Activated CD4-positive, alpha-beta T cell treated with anti-CD3 and anti-CD28 coated beads, Interleukin-2, amount 10 ng/mL, durations not matched to agents 7 days and 5 days (primary cell): ENCODE measurements at places on chromosomes 7 and 10.

DNA sequence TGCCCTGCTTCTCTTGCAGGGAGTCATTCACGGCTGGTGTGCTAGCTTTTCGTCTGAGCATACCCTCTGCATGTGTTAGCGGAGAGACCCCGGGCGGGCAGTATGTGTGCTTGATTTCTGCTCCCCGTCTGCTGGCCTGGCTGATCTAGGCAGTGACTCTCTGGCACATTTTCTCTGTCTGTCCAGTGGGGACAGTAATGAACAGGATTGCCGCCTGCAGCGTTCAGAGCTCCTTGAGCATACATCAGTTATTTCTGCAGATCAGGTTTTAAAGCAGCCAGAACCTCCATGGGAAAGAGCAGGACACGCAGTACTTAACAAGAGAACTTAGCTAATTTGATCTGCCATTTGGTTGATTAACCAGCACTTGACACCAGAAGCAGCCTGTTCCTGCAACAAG, 242.5 kb downstream of the CELF2 start:
- DNase-seq, result no peak

DNA sequence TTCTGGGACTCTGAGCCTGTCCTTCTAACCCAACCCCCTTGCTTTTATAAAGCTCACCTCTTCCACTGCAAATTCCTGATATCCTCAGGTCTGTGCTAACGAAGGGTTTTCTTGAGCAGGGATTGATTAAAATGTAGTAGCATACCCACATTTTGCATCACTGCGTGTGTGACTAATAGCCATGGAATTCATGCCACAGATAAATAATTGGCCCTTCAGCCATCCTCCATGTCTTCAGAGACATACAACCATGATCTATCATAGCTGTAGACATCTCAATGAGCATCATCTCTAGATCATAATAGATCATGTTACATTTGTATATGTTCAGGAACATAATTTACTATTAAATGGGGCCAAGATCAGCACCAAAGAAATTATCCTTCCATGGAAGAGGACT, 990.3 kb downstream of the KCNMA1 start:
- DNase-seq, result no peak

DNA sequence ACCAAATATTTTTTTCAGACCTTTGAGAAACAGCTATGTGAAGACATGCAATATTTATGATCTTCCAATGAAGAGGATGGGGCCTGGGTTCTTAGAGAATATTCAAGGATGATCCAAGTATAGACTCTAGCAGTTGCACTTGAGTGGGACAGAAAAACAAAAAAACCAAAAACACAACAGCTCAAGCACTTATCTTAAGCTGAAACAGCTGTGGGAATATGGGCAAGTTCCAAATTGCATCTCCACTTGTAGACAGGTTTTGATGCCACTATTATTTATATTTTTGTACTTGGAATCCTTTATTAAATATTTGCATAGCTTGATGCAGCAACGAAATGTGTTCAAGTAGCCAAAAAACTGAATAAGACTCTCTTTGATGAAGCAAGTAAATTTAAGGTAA, 2.2 kb upstream of the PDK4 start:
- DNase-seq, result no peak

DNA sequence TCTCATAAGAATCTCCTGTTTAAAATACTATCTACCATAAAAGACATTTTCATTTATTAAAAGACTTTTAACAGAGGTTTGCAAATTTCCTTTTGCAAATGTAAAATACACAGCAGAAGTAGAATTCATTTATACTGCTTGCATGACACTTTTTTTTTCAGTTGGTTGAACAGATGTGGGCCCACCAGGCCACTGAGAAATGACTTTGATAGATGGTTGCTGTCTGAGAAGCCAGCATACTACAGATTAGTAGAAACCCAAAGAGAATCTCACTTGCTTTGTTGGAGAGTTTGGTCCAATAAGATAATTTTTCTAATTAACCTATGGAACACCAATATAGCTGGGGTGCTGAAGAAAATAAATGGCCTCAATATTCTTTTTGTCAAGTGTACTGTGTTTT, 66.3 kb downstream of the PHF14 start:
- no peak for DNase-seq

- no peak for DNase-seq
These were observed 132.2 kb downstream of the VIPR2 start for GRCh38 chr7:159012353-159013069.

DNA sequence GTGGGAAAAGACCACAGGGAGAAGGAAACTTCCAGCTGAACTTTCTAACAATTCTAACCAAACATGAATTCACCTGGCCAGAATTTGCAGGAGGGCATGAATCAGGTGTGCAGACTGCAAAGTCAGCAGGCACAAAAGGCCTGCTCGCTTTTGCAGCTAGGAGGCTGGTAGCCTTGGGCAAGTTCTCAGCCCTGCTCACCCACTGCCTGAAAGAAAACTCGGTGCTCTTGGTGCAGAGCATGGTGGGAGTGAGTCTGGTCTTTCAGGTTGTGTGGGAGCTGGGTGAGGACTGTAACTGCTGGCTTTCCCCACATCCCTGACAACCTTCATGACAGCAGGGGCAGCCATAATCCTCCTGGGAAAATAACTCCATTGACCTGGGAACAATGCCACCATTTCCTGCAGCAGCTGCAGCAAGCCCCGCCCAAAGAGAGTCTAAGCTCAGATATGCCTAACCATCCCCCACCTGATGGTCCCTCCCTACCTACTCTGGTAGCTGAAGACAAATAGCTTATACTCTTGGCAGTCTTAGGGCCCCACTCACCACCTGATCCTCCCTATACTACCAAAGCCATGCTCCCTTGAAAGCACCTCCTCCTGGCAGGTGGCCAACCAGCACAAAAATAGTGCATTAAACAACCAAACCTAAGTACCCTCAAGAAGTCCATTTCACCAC, 31.6 kb downstream of the ZNF117 start:
- no peak for DNase-seq

DNA sequence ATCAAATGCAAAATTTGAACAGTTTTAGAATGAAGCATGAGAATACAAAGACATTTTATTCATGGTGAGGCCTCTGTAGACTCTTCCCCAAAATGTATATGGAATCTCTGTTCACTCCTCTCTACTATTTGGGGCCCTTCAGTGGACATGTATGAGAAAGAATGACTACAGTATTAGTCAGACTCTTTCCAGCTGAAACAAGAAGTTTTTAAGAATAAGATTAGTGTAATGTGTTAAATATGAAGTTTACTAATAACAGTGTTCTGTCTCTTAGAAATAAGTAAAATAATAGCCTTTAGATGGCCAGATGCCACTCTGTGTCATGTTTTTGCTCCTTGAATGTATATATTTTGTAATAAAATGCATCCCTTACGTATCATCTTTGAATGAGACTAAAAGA, 585.6 kb downstream of the SUGCT start:
- DNase-seq, result no peak

GRCh38 chr10:66455304-66455703, 470.5 kb upstream of the LRRTM3 start:
- DNase-seq, result no peak

GRCh38 chr7:128125816-128126215, 94.6 kb upstream of the LRRC4 start:
- DNase-seq, result no peak

DNA sequence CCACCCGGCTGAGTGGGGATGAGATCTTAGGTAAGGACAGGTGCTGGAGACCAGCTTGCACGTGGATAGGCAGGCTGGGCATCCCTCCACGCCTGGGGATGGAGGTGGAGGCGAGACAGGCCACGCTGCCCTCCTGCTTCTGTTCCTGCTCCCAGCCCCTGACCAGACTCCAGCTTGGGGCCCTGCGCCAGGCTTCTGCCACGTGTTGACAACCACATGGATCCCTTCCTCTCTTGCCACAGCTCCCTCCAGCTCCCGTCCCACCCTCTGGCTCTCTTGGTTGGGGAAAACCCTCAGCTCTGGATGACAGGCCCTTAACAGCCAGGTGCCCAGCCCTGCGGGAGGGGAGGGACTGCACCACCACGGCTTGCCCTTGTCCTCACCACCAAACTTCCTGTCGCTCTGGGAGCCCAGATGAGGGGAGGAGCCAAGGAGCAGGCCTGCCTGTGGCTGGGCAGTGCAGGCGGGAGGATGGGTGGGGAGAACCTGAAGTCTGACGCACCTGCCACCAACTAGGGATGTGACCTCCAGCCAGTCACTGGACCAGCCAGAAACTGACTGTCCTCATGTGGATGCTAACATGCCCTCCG, 36.0 kb downstream of the KCNH2 start:
- peak; percentile 74 for DNase-seq

GRCh38 chr10:123017421-123018165, 8.8 kb downstream of the ACADSB start:
- no peak for DNase-seq

DNA sequence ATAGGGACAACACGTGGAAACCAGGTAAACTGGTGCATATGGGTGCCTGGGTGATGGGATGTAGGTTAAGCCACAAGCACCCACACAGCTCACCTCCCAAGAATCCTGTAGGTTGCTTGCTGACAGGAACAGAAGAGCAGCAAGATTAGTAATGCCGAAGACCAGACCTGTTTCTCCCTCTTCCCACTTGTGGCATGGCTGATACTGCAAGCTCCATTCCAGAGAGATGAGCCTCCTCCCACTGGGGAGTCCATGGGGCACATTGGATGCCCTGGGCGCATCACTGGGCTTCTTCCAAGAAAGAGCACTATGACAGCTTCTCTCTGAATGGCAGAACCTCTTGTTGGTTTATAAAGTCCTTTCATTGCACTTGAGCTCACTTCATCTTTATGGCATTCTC, 44.4 kb upstream of the LOXL4 start:
- DNase-seq, result no peak

- no peak for DNase-seq
These were observed 184.9 kb downstream of the ADARB2 start for GRCh38 chr10:1552406-1552805.

GRCh38 chr7:28697913-28698563, 260.1 kb downstream of the TRIL start:
- no peak for DNase-seq

DNA sequence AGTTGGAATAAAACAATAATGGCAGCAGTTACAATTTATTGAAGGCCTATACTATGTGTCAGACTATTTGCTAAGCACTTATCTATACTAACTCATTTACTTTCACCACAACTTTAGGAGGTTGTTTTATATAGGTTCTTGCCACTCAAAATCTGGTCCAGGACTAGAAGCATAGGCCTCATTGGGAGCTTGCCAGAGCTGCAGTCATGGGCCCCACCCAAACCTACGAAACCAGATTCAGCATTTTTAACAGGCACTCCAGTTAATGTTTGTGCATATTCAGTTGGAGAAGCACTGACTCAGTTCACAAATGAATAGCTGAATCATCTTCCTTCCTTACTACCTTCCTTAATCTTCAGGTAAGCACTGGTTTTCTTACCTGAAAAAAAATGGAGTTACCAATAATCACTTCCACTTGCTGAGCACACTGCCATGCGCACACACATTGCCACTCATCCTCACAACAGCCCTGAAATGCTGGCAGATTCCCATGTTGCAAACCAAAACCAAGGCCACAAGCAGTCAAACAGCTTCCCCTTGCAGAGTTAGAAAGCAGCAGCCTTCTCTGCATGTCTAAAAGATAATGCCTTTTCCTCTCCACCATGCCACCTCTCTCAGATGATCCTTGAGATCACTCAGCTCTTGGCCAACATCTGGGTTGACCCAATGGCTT, 122.4 kb downstream of the SLC16A9 start:
- DNase-seq, result no peak

DNA sequence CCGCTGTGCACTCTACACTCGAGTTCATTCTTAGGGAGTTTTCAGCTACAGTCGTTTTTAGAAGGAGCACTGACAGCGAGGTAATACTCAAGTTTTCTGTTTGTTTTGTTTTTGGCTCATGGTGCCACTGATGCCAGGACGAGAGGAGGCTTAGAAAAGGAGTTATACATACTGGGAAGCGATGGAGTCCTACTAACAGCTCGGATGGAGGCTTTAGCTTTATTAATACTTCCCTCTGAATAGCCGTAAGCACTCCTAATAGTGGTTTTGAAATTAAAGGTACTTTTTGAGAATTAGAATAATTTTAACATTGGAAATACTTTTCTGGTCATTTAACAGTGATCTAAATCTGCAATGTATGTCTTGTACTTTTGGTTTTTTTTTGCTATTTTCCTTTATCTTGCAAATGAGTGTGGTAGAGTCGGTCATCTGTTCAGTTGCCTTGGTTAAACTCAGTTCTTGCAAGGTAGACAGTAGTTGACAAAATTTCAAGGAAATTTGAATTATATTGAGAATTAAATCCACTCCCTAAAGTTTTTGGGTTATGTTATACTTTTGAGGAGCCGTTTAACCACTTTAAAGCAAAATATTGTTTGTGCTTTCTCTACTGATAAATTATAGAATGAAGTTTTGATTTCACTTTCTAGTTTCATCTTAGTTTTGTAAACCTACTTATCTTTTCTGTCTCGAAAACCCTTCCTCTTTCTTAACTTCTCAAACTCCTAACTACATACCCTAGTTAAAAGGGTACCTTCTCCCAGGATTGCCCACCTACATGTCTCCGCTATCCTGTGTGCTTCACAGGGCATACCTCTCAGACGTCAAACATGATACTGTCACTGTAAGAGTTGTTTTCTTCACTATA, 1.5 kb downstream of the HBP1 start:
- no peak for DNase-seq

DNA sequence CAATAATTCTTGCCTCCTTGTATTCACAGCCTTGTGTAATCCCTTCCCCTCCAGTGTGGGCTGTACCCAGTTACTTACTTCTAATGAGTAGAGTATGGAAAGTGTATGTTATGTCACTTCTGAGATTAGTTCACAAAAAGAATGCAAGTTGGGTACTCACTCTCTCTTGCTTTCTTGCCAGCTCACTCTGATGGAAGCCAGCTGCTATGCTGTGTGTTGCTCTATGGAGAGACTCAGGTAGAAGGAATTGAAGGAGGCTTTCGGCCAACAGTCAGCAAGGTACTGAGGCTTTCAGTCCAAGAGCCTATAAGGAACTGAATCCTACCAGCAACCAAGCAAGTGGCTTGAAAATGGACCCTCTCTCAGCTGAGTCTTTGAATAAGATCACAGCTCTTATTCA, 9.7 kb upstream of the BICC1 start:
- DNase-seq, result no peak
